Stimulated activated CD4-positive, alpha-beta T cell treated with anti-CD3 and anti-CD28 coated beads, Interleukin-12 subunit alpha, Interleukin-12 subunit beta, amount 100 ng/mL, for 4 hours (primary cell): ENCODE measurements at places on chromosomes 1 and 21.

GRCh38 chr1:37410105-37410504 lies 64.3 kb upstream of the ZC3H12A start:
- DNase-seq = no peak

- no peak for DNase-seq
Observed at GRCh38 chr1:199665371-199665770, 362.1 kb upstream of the NR5A2 start.

GRCh38 chr1:156257711-156258110 lies 9.9 kb upstream of the PAQR6 start:
- no peak for DNase-seq

DNA sequence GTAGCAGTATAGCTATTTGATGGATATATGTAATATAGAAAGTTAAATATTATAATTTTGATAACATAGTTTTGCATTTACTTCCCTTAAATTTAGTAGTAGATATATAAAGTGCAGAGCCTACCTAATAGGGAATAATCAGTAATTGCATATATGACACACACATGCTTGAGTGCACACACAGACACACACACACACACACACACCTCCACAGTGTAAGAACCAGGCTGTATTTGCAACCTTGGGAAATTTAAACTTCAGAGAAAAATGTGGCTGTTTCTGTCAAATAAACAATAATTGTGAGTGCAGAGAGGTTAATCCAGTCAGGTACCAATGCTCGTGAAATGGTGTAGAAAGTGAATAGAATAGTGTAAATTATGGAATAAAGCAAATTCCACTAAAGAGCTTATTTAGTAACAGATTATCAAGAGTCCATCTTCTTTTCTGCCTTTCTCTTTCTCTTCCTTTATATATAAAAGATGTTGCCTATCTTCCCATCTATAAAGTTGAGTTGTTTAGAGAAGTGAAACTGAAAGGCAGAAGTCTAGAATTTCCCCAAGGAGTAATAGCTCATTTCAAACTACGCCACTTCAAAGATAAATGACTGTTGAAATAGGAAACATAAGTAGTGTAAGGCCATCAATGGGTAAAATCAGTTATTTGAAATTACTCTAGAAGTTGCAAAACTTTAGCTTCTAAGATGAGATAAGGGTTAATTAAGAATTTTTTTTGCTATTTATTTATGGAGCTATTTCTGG lies 273.7 kb downstream of the SRGAP2C start:
- DNase-seq = no peak

GRCh38 chr21:45266518-45267389 lies 20.9 kb downstream of the POFUT2 start:
- DNase-seq = peak; percentile 12

GRCh38 chr1:234750922-234751627 lies 141.1 kb upstream of the IRF2BP2 start:
- no peak for DNase-seq

- DNase-seq = peak; percentile 31
Observed at GRCh38 chr1:116909512-116910378, at the start of gene PTGFRN. Gene PTGFRN, plus strand, starts transcription at chr1:116909916. Its CDS starts 288 bp downstream, at chr1:116910204.

GRCh38 chr1:12411098-12411497 lies 181.3 kb downstream of the VPS13D start:
- no peak for DNase-seq

GRCh38 chr21:32782698-32783097 lies 11.1 kb upstream of the PAXBP1 start:
- DNase-seq = no peak

DNA sequence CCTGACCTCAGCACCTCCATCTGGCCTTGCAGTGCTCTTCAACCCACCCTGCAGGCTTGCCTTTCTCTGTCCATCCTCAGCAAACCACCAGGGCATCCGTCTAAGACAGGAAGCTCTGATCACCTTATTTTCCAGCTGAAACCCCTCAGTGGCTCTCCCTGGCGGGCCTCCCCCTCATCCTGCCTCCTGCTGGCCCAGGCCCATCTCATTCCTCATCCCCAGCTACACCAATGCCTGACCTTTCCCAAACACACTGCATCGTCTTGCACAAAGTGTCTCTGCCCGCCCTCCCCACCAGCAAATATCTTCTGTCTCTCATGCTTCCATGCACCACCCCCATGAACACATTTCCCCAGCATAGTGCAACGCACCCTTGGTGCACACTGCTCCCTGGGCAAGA lies 205.0 kb downstream of the TOMM20 start:
- no peak for DNase-seq

DNA sequence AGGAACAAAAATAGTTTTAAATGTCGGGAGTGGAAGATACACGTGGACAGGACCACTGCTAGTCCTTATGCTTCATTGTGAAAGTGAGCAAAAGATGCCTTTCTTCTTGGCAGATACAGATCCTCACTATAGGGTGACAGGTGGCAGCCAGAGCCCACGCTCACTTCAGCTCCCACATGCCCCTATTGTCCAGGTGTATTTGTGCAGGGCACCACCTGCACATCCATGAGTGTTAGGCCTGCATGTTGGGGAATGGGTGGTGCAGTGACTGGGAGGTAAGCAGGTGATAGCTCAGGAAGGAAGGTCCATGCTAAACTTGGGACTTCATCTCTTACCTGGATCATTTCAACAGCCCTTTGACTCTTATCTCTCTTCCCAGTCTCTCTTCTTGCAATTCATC lies 27.4 kb downstream of the SLC5A9 start:
- no peak for DNase-seq

- no peak for DNase-seq
Observed at GRCh38 chr1:215878128-215878527, 311.0 kb downstream of the KCTD3 start.

DNA sequence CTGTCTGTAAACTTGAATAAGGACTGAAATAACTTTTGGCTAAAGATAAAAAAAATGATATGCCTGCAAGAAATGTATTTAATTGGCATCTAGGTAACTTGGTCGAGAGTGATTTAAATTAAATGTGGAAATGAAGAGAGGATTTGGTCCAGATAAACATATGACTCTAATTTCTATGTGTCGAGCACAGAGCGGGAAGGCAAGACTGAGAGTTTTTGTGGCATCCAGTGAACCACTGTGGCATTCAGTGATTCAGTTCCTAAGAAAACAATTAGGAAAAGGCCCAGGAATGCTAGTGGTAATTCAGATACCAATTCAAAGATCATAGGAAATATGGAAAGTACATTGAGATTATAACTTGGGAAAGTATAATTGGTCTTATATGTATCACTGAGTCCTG lies 39.6 kb downstream of the PDE4B start:
- DNase-seq = no peak

DNA sequence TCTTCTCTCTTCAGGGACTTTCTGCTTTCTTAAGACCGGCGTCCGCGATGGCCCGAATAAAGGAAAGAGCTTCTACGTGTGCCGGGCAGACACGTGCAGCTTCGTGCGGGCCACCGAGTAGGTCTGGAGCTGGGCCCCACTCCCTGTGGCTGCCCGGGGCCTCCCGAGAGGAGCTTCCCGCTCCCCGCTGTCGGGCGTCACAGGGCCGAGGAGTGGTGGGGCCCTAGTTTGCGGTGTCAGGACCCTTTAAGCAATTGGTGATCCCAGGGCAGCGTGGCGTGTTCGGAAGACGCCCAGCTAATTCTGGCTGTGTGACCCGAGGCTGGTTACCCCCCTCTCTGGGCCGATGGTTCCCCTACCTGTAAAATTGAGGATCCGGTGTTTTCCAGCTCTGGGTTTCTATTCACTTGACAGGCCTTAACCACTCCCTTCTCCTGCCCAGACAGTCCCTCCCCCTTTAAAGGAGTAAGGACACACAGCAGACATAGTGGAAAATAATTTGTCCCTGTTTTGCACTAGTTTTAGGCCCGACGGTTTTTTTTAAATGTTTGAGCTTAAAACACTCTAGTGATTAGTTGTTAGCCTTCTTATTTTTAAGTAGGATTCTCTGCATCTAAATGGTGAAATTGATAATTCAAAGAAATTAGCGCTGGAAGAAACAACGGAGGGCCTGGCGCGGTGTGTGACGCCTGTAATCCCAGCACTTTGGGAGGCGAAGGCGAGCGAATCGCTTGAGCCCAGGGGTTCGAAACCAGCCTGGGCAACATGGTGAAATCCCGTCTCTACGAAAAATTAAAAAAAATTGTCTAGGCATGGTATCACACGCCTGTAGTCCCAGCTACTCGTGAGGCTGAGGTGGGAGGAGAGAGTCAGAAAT lies 553 bp downstream of the TTF2 start:
- no peak for DNase-seq
